ENCODE measurements at places on chromosomes 6 and 20.

GRCh38 chr6:148790817-148791216, 44.0 kb downstream of the UST start:
- DNase-seq: no peak

GRCh38 chr6:169726049-169726400, 1.7 kb upstream of the PHF10 start:
- DNase-seq: no peak

DNA sequence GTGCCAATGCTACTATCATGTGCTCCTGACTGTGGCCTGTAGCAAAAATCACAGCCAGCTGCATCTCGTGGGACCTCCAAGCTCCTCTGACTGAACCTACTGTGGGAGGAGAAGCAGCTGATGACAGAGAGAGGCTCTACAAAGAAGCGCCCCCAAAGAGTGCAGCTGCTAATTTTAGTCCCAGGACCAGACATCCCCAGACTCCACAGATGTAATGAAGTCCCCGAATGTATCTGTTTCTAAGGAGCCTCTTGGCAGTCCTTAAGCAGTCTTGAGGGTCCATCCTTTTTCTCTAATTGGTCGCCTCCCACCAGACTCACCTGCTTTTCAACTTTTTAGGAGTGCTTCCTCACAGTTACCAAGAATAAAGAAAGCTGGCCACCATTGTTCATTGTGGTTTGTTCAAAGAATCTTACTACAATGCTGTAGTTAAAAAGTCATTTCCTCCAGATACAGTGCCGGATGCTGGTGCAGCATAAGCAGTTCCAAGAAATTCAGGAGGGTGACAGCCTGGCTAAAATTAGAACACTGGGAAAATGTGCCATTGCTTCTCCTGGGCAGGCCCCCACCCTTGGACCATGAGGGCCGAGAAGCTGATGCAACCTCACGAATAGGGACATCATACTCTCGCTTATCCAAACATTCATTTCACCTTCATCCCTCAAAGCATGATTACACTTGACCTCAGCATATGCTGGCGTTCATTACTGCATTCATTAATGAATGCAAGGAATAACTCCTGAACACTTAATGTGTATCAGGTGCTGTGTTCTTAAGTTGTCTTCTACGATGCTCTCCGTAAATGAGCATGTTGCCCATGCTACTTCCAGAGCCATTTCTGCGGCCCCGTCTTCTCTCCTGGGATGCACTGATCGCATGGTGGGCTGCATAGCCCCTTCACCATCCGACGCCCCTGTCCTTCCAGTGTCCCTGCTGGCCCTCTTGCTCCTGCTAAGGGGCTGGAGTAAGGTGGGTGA, 66.4 kb downstream of the LY86 start:
- no peak for DNase-seq

GRCh38 chr20:53606364-53606985, 12.8 kb upstream of the ZNF217 start:
- no peak for DNase-seq

- DNase-seq: no peak
Measured at GRCh38 chr20:50165684-50166554, 12.4 kb upstream of the PEDS1 start.

- no peak for DNase-seq
Measured at GRCh38 chr6:165671222-165671768, 8.3 kb upstream of the PDE10A start.

- DNase-seq: no peak
Measured at GRCh38 chr6:12289933-12290820, at the start of gene EDN1. TSS of gene EDN1 (plus strand) at chr6:12290361. CDS start at chr6:12290630, 269 bp downstream.

DNA sequence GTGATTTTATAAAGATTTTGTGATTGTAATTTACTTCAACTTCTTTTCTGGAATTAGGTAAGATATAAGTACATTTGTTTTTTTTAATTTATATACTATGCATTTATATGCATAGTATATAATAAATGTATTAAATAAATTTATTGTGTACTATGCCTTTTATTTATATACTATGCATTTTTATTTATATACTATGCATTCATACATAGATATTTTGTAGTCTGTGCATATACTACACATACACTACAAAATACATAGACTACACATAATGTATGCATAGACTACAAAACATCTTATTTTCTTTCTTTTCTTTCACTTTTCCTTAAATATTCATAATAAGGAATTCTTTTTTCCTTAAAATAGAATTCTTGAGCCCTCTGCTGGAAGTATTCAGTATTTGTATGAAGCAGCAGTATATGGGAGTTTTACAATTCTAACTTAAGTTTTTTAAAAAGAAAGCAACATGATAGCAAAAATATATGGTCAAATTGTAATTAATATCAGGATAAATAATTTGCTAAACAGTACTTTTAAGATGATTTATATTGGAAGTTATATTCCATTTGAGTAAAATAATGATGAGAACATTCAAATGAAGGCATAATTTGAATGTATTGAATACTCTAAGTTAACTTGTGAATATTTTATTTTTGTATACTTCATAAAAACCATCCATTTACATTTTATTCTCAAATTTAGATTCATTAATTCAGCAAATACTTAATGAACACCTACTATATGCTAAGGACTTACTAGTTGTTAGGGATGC, 129.3 kb downstream of the KLHL32 start:
- DNase-seq: no peak

DNA sequence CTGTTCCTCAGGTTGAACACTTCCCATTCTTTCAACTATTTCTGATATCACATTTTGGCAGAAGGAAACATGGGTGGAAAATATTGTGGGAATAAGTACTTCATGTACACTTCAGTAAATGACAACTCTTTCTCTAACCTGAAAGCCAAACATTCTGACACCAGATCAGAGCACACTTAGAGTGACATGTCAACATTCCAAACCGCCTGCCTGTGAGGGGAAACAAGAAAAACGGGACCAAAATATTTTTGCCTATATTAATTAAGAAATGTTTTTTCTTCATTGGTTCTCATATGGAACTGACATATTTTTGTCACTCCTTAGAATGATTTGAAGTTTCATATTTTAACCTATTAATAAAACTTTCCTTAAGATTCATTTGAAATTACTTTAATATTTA, 483.1 kb downstream of the MAFB start:
- DNase-seq: no peak

DNA sequence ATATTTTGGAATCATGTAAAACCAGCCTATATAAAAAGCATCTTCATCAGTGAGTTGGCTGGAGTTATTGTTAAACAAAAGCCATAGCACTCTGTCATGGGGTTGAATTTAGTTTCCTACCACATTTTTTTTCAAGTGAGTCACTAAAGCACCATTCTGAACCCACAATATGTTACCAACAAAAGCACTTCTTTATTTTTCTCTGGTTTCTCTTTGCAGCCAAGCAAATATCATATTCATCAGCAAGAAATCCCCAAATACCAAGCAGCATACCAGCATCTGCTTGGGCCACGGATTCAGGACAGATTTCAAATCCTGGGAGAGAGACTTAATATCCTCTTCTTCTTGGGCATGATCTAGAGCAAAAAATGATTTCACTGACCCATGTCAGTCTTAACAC, 441.4 kb downstream of the BCKDHB start:
- no peak for DNase-seq

GRCh38 chr6:17390276-17390675, 3.1 kb upstream of the CAP2 start:
- DNase-seq: no peak

DNA sequence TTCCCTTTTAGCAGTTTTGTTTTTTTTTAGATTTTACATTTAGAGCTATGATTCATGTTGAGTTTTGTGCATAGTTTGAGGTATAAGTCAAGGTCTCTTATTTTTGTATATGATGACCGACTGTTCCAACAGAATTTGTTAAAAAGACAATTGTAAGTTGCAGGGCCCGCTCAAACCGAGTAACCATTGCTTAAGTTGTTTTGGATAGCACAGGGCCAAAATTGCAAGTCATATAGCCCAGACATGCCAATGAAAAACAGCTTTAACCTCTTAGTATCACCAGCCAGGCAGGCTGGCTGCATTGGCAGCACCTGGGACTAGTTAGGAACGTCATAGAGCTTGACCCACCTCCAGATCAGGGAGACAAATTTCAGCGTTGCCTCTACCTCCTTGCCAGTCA, 47.3 kb downstream of the PFDN4 start:
- no peak for DNase-seq

GRCh38 chr20:23257848-23258746, 92.5 kb upstream of the NXT1 start:
- DNase-seq: no peak

DNA sequence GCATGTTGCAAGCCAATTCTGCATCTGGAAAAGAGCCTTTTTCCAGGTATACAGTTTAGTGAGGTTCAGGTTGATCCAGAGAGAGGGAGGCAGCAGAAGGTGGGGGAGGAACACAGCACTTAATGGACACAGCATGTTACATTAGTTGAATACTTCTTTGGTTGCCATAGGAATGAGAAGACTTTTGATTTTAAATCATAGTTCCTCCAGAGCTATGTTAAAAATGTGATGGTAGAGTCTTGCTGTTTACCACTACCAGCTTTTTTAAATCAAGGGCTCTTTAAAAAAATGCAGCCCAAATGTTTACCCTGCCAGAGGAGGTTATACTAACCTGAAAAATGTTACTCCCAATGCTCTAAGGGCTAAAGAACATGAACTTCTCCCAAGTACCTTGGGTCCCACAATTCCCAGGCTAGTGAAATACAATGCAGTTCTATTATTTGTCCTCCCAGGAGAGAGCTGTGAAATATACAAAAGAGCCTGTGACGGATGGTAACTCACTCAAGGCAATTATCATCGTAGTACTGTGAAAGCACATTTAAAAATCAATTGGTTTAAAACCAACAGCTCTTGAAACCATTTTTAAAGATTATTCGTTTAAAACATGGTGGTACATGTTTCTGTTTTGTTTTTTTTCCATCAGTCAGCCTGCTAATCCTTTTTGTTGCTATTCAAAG, 6.9 kb upstream of the PHACTR1 start:
- DNase-seq: no peak

DNA sequence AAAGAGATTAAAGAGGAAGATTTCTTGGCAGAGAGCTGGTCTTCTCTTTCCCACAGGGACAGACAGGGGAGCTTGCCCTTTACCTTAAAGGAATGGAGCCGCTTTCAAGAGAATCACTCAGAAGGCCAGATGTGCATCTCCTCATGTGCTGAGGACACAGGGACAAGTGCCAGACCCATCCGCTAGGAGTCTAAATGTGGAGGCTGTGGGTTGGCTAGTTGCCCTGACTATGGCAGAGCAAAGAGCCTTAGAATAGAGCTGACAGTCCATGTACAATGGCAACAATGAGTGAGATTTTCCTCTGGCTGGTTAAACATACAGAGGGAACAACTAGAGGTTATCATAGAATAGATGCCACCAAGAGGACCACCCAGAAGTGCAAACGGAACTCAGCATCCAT, 7.3 kb upstream of the DOK5 start:
- no peak for DNase-seq

DNA sequence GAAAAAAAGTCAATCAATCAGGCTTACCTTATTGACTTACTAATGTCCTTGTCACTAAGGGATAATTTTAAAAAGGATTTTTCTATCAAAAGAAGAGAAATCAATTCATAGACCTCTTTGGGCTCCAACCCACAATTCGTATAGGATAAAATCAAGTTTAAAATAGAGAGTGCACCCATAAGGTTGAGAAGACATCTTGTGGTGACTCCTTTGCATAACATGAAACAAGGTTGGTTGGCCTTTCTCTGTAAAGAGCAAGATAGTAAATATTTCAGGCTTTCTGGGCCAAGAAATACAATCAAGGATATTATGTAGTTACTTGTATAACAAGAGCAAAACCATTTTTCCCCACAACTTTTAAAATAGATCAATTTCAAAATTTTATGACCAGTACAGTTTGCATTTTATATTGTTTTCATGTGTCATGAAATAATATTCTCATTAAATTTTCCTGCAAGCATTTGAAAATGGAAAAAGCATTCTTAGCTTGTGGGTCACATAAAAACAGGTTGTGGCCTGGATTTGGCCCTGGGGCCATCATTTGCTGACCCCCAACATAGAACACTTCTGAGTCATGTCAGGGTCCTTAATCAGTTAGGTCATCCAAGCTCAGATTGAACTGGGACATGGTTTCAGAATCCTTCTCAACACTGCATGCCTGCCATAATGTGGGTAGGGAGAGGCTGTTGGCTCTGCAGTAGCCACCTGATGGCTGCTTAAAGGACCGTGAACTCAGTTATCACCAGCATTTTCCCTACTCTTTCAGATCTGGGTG, 76.7 kb downstream of the MYB start:
- no peak for DNase-seq

DNA sequence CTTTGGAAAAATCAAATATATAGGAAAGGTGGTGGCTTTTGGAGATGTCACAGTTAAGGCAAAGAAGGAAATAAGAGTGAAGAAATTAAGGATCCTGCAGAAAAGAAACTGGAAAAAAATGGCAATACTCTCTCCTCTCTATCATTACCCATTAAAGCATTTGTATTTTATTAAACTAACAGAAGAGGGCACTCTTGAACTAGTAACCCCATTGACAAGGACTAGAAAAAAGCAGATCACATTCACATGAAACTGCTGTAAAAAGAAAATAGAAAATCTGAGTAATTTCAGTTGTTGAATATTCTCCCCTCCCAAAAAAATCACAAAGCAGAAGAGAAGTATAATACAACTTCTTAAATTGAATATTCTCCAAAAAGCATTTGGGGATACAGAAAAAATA, 104.1 kb upstream of the SLC35B3 start:
- no peak for DNase-seq

- DNase-seq: no peak
Measured at GRCh38 chr20:37315021-37315451, 25.6 kb downstream of the MANBAL start.

- no peak for DNase-seq
Measured at GRCh38 chr20:40617594-40617993, 71.4 kb downstream of the MAFB start.

- DNase-seq: no peak
Measured at GRCh38 chr6:53866226-53866625, 71.4 kb downstream of the LRRC1 start.

Data from cortex of kidney (tissue), 1 donor.